ENCODE measurements at places on chromosomes 2 and 18.

DNA sequence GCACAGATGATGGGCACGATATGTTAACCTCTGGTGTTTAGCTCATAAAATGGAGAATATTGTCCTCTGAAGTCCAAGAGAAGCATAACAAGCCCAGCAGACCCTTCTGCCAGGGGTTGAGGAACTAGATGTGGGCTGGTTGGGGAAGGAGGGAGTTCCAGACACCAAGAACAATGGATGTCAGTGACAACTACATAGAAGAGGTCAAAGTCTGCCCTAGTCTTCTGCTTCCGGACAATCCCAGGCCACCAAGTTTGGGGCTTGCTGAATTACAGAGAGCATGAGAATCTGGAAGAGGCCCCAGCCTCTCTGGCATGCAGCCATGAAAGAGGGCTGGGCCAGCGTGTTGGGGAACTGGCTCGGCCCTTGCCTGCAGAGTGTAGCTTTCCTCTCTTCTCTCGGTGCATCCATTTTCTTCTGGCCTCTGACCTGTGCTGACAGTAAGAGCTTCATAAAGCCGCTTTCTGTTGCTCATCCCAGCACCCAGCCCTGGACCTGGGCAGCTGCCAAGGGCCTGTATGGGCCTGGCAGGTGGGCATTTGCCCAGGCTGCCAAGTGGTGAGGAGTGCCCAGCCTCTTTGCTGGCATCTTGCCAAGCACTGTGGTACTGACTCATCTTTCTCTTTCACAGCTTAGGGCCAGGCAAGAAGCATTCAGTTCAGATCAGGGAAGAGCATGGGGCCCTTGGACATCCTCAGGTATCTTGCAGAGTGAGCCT is 14.6 kb upstream of the LAPTM4A start:
- no peak for DNase-seq

- no peak for DNase-seq
Measured at GRCh38 chr2:55567298-55567697, 47.8 kb downstream of the CFAP36 start.

GRCh38 chr2:85158559-85159273 is 25.5 kb downstream of the TCF7L1 start:
- DNase-seq, result no peak

DNA sequence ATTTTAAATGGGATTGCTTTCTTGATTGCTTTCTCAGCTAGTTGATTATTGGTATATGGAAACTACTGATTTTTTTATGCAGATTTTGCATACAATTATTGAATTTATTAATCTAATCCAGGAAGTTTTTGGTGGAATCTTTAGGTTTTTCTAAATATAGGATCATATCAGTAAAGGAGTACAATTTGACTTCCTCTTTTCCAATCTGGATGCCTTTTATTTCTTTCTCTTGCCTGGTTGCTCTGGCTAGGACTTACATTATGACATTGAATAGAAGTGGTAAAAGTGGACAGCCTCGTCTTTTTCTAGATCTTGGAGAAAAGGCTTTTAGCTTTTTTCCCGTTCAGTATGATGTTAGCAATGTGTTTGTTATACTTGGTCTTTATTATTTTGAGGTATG is 51.3 kb downstream of the OTX1 start:
- no peak for DNase-seq

DNA sequence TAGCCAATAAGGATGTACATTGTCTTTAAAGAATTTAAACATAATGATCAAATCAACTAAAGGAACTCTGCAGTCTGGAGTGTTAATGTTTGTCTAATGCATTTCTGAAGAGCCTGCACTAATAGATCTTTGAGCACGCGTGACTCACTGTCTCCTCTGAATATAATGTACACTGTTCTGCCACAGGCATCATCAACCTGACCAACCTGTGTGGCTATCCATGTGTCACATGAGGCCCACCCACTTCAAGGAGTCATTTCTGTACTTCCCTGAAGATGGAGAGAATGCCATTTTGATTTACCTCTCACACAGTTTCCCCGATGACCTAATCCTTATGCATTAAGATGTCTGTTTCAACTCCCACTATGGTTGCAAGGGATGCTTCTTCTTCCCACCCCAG is 434.0 kb upstream of the SPHKAP start:
- no peak for DNase-seq

DNA sequence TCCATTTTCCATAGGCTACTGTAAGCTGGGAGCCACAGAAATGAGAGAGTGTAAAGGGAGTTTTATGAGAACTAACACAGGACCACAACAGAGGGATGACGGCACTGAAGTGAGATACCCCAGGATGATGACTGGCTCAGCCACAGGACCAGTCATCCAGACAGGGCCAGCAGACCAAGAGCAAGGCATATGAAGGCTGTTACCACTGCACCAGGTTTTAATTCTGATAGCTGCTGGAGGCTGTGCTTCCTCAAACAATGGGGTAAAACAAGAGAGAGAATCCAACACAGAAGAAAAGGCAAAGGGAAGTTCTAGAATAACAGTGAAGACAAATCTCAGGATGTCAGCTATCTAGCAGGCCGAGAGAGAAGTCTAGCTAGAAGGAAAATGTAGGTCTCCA is 94.9 kb downstream of the BCL2 start:
- no peak for DNase-seq

- no peak for DNase-seq
Measured at GRCh38 chr18:24757134-24757533, 296.7 kb downstream of the HRH4 start.

GRCh38 chr2:95012881-95013550 is 12.5 kb upstream of the MAL start:
- no peak for DNase-seq

GRCh38 chr18:25659541-25659940 is 307.6 kb upstream of the ZNF521 start:
- no peak for DNase-seq

DNA sequence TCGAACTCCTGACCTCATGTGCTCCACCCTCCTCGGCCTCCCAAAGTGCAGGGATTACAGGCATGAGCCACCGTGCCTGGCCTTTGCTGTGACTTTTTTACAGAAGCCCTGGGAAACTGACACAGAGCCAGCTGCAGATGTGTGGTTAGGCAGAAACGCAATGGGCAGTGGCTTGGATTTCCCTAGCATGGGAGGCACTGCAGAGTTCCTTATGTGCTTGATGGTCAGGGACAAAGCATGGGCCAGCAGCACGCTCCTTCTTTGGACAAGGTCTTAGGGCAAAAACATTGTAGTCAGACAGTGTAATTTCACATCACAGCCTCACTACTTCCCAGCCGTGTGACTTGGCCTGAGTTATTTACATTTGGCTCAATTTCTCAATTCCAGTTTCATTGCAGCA is 153.9 kb downstream of the RNF144A start:
- DNase-seq, result no peak

- no peak for DNase-seq
Measured at GRCh38 chr2:200026332-200027230, 71.2 kb downstream of the MAIP1 start.

DNA sequence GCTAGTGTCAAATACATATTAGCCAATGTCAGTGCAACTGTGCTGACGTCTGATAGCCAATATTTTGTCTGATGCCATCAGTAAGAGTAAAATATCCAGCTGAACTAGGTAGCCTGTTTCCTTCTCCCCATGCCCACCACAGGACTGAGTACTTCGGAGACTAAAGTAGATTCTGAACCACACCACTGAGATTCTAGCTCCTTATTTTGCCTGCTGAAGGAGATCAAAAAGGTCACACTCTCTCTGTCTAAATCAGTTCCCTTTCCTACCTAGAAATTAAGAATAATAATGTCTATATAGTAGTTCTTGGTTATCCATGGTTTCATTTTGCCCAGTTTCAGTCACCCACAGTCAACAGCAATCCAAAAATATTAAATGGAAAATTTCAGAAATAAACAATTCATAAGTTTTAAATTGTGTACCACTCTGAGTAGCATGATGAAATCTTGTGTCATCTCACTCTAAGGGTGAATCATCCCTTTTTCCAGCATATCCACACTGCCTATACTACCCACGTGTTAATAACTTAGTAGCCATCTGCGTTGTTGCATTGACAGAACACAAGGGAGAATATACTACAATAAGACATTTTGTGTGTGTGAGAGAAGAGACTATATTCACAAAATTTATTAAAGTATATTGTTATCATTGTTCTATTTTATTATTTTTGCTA is 1043.3 kb upstream of the PIK3C3 start:
- no peak for DNase-seq

GRCh38 chr2:105929516-105929915 is 184.8 kb downstream of the NCK2 start:
- peak; percentile 78 for DNase-seq

DNA sequence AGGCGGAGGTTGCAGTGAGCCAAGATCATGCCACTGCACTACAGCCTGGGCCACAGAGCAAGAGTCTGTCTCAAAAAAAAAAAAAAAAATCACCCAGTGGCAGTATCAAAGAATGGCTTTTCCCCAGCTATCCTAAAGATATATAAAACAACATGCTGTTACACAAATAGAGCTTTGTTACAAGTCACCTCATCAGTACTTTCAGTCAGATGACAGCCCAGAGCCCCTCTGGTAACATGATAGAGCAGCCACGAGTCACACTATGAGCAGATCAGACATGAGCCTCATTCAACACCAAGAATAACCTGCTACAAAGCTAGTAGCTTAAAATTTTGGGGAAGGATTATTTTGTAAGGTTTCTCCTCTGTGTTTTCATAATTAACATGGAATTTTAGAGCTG is 25.2 kb downstream of the PDE11A start:
- no peak for DNase-seq

- DNase-seq, result no peak
Measured at GRCh38 chr2:235774153-235774870, 280.5 kb downstream of the AGAP1 start.

DNA sequence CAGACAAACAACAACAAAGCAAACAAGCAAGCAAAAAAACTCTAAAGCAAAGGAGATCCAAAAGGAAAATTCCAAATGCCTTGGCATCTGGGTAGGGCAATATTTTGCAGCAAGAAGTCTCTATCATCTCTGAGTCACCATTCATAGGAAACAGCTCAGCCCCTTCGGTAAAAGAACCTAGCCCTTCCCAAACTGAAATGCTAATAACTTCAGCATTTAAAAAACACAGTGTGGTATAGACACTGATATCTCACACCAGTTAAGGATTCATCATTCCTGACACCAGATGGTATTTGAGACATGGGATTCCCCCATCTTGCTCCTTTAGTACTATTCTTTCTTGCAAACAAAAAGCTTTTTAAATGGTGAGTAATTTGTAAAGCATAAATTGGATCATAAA is 491.8 kb downstream of the TXNL1 start:
- DNase-seq, result no peak

DNA sequence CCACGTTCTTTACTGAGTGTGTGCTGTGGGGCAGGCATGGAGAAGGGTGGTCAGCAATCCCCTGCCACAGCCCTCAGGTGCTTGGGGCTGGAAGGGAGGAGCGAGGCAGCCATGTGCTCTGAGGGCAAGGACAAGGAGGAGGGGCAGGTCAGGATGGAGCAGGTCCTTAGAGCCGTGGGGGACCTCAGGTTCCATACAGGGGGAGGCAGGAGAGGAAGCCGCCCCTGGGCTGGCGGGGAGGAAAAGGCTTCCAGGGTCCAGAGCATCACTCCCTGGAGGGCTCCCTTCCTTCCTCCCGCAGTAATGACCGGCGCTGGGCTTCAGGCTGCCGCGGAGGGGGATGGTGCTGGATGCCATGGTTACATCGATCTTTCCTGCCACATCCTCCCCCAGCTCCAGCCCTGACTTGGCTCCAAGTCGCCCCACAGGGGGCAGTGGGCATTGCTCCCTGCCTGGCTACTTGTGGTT is 6.6 kb downstream of the GAREM2 start:
- no peak for DNase-seq

DNA sequence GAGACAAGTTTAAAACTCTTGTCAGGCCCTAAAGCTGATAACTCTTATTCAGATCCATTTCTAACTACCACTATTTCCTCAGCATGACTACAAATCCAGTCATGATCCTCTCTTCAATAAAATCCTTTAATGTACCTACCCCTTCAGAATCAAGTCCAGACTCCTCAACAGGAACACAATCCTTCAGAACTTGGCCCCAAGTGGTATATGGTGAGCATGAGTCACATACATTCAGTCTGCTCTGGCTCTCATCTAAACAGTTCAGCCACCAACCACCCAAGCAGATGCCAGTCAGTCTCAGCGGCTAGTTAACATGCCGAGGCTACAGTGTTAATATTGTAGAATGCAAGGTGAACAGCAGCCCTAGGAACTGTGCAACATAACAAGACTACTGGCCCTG is 9.7 kb downstream of the LMAN2L start:
- DNase-seq, result no peak

DNA sequence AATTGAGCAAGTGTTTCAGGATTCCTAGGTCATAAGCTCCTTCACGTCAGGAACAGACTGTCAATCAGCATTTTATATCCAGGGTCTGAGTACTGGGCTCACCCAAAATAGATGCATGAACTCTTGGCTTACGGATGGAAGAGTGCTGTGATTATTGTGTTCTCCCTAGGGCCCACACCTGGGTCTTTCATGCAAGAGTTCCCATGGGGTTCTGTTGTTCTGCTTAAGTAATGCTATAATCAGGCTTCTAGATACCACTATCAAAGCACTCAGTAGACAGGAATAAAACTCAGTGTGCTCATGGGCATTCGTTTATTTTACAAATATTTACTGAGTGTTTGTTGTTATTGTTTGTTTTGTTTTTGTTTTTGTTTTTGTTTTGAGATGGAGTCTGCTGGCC is 46.4 kb upstream of the PMAIP1 start:
- no peak for DNase-seq

DNA sequence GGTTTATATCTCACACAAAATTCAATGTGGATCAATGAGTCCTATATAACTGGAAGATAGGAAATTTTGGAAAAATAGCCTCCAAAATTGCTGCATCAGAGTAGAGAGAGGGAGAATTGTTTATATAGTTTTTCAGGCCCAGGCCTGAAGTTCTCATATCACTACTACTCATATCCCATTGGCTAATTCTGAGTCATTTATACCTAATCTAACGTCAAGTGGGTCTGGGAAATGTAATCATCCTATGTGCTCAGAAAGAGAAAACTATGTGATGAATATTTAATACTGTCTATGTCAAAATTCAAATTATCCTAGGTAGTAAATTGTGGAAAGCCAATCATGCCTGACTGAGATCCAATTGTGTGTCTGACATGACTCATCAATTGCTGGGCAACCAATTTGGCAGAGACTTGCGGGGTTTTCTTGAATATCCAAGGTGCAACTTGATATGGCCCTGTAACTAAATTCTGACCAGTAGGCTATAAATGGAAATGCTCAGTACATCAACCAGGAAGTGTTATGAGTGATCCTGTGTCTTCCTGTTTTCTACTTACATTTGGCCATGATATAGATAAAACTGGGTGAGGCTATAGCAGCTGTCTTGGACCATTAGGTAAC is 744.4 kb downstream of the KCNJ3 start:
- DNase-seq, result no peak

- DNase-seq, result no peak
Measured at GRCh38 chr2:74959106-74959751, 786 bp downstream of the POLE4 start.

GRCh38 chr2:62947403-62947802 is 103.2 kb upstream of the OTX1 start:
- no peak for DNase-seq

GRCh38 chr2:16813593-16813992 is 148.0 kb upstream of the CYRIA start:
- no peak for DNase-seq

- DNase-seq, result no peak
Measured at GRCh38 chr2:69299772-69300516, 87.1 kb downstream of the GFPT1 start.

All from CD4-positive, alpha-beta T cell treated with Interleukin-6 at 100 ng/mL for 8 hours (primary cell).